ENCODE measurements at places on chromosomes 7 and 10.
A peak's percentile ranks its signal among the peaks of the same experiment; 100 is the strongest.

- no peak for DNase-seq
Observed at GRCh38 chr10:78301891-78302738, 268.5 kb downstream of the RPS24 start.

- no peak for DNase-seq
Observed at GRCh38 chr10:117164592-117165537, 26.8 kb upstream of the VAX1 start.

DNA sequence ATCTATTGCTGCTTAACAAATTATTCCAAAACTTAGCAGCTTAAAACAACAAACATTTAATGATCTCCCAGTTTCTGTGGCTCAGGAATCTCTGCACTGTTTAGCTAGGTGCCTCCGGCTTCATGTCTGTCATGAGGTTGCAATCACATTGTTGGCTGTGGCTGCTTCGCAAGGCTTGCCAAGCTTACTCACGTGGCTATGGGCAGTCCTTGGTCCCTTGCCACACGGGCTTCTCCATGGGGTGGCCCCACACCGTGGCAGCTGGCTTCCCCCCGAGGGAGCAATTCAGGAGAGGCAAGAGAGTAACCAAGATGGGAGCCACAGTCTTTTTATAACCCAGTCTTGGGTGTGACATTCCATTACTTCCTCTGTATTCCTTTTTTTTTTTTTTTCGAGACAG is 67.4 kb downstream of the NEURL1 start:
- no peak for DNase-seq

DNA sequence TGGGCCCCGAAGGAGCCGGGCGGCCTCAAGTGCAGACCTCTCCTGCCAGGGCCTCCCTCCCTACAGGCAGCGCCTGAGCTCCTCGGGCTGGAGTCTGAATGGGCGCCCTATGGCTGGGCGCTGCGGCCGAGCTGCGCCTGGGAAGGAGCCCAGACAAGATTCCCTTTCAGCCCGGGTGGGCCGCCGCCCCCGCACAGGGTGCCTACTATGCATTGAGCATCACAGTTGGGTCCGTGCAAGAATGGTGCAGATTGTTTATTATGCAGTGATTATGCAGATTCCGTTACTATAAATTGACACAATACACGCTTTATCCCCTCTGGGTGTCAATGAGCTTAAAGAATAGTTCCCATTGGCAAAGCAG is 77.2 kb upstream of the PDGFA start:
- no peak for DNase-seq

GRCh38 chr7:5653661-5654060 is 127.8 kb downstream of the RNF216 start:
- DNase-seq, result no peak

- no peak for DNase-seq
Observed at GRCh38 chr10:75191821-75192568, 18.6 kb upstream of the VDAC2 start.

DNA sequence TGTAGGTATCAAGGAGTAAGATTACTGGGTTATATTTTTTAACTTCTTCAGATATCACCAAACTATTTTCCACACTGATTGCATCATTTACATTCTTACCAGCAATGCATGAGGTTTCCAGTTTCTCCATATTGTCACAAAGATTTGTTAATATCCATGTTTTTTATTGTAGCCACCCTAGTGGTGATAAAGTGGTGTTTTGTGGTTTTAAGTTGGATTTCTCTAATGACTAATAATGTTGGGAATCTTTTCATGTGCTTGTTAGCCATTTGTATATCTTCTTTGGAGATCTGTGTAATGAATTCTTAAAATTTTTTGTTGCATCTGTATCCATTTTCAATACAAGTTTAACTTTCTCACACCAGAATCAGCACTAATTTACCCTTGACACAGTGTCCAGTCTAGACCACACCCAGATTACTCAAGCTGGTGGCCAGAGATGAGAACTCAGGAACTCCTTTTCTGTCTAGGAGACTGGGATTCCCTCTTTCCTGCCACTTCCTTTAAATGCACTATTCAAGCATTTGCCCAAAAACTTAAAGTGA is 67.0 kb upstream of the PLXDC2 start:
- DNase-seq, result no peak

DNA sequence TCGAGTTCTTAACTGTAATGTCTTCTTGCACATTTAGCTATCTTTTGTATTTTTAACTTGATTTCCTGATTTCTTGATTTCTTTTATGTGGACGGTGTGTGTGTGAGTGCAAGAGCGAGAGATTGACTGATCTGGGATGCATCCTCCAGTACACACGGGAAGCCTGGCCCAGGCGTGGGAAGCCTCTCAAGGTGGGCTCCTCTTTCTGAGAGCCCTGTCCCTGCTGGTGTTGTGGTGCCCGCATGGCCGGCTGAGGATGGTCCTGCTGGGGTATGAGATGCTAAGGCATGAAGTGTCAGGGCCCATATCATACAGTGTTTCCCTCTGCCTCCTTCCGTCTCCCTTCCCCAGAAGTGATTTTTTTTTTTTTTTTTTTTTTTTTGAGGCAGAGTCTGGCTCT is 130.8 kb upstream of the TCERG1L start:
- no peak for DNase-seq

DNA sequence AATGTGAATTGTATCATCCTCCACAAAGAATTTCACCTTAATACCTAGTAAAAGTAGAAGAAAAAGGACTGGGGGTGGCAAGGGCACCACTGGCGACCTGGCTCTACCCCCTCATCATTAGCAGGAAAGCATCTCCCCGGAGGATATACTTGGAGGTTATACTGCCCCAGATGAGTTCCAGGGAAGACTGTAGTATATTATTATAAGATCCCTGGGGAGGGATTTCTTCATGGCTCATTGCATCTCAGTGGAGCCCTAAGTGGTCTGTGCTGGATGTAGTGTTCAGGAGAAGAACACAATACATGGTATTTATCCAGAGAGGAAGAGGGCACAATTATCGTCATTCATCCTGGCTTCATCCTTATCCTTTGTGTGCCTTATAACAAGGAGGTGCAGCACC is 14.2 kb upstream of the DYNC1I1 start:
- DNase-seq, result no peak

- DNase-seq, result no peak
Observed at GRCh38 chr7:45684910-45685618, 110.9 kb downstream of the ADCY1 start.

- DNase-seq, result no peak
Observed at GRCh38 chr10:120945182-120945581, 94.0 kb downstream of the WDR11 start.

DNA sequence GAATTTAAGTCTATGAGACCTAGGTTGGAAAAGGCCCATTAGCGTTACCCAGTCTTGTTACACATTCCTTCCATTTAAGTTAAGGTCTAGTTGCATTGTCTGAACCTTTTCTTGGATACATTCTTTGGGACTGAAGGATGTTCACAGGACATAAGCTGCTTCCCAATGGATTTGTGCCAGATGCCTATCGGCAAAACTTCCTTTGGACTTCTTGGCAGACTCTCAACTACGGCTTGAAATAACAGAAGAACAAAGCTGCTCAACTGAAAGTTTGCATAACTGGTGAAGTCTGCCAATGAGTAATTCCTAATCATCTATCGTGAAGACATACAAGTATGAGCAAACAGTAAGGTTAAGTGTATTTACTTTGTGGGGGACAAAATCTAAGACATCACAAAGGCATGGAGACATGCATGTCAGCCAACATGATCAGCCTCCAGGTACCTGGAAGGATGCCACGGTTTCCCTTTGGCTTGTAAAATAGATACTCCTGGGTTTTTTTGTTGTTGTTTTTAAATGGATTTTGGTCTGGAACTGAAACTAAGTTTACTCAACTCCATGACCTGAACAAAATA is 35.4 kb downstream of the MALSU1 start:
- DNase-seq, result no peak

GRCh38 chr7:143257501-143257900 is 5.7 kb upstream of the GSTK1 start:
- no peak for DNase-seq

GRCh38 chr10:92891885-92892690 is 43.8 kb downstream of the EXOC6 start:
- no peak for DNase-seq

GRCh38 chr7:22577470-22578001 is 77.5 kb upstream of the STEAP1B start:
- DNase-seq, result no peak

GRCh38 chr7:74355091-74355490 is 65.9 kb downstream of the CLIP2 start:
- no peak for DNase-seq

DNA sequence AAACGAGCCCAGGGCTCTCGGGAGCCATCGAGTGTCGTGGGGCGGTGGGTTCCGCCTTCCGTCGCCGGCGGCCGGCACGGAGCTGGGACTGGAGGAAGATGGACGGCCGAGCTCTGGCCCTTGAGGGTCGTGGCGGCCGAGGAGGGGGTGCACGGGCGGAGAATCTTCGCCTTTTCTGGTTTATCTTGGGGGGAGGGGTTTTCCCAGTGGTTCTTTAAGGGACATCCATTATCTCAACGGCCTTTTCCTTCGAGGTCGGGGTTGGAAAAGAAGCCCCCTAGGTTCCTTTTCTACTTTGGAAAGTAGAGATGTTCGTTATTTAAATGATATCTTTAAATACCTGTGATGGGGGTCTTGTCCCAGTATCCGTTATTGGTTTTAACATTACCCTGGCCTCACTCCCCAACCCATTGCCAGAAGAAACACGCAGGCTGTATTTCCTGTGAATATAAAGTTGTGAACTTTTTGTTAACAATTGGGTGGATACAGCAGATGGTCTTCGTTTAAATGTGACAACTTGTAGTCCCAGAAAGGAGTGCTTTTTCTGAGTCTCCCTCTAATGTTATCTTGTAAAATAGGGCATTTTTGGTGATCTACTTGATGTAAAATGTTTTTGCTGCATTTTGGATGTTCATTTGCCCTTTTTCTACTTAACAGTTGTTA is 765 bp downstream of the CCAR1 start:
- DNase-seq, result no peak

DNA sequence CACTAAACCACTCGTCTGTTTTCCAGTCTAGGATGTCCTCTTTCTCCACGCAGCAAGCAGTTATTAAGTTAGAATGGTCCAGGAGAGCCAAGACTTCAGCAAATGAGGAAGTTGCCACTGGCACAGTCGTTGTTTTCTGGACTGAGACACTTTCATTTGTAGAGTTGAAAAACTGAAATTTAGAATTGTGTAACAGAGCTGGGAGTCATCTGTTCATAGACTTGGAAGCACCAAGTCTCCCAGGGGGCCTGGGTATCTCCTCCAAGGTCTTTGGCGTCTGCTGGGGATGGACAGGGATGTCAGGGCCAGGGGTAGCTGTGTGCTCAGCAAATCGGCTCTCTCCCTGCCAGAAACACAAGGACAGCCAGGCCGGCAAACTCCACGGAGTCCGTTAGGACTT is 208.4 kb downstream of the FANK1 start:
- no peak for DNase-seq

DNA sequence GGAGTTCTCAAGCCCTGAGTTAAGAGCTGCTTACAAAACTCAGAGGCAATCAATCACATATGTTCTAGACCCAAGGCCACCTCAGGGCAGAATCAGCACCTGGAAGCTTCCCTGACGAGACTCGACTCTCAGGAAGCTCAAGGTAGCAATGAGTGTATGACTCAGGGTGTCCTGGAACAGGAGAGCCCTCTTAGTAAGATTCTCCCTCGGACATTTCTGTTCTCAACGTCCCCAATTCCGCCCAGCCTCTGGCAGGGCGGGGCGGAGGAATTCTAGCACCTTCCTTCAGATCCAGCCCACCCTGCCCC is 39.6 kb upstream of the PROSER2 start:
- no peak for DNase-seq

GRCh38 chr10:5933909-5934546 is 43.3 kb downstream of the IL15RA start:
- DNase-seq, result no peak

GRCh38 chr7:140035400-140036223 is 27.1 kb downstream of the PARP12 start:
- no peak for DNase-seq

DNA sequence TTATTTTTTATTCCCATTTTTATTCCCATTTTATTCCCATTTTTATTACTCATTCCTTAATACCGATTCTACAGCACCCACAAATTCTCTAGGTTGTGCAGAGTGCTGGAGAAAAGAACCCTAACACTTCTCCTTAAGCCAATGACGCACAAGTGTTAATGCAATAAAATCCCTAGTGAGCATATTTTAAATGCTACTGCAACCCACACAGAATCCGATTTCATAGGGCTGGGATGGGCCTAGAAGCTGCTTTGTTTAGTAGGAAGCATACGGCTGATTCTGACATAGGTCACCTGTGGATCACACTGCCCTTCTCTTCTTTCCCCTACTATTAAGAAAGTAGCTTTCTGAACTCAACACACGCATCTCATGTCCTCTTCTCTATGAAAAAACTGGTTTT is 45.1 kb upstream of the CABCOCO1 start:
- no peak for DNase-seq

- DNase-seq, result peak; percentile 9
Observed at GRCh38 chr10:60816628-60817397, 38.5 kb downstream of the CDK1 start.

- DNase-seq, result peak; percentile 90
Observed at GRCh38 chr10:119207366-119207666, at the start of gene GRK5. Gene GRK5, plus strand, starts transcription at chr10:119207571. Its CDS starts 347 bp downstream, at chr10:119207918.

DNA sequence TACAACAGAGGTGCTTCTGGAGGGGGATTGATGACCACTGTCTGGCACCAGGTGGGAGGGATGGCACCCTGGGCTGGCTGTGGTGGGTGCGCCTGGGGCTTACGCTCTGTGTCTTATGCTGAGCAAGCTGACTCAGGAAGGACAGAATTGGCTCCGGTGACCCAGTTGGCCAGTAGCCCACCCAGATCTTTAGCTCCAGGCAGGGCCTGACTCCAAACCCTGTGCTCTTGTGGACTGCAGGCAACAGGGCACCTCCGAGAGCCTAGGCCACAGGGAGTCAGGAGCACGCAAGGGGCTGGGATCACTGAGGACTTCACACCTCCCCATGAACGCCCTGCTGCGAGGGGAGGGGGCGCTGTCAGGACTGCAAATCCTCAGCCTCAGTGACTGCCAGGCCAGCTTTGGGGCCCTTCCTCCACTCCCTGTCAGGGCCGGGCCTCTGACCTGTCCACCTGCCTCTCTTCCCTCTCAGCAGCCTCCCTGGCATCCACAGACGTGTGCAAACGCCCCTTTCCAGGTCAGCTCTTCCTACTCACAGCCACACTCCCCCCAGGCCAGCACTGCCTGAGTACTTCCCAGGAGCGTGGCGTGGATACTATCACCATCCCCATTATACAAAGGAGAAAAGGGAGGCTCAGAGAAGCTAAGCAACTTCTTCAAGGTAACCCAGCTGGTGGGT is 118.7 kb downstream of the SLIT1 start:
- DNase-seq, result no peak

GRCh38 chr7:110557-111232 is 81.7 kb upstream of the FAM20C start:
- no peak for DNase-seq

DNA sequence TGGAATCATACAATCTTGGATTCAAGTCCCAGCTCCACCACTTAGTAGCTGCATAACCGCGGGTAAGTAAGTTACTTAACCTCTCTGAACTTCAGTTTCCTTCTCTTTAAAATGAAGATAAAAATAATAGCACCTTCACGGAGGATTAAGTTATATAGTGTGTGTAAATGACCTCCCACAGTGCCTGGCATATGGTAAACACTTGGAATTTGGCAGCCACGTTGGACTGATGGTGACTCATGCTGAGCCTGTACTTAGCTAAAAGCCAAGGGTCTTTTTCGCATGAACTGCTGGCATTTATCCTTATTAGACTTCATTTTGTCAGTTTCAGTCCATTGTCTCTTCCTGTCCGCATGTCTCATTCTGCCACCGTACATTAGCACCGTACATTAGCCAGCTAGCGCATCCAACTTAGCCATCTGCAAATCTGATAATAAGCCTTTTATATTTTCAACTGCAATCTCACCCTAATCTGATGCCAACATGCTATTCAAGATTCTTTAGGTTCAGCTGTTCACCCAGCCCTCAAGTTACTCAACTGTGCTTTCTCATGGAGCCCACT is 11.2 kb downstream of the SLC13A4 start:
- DNase-seq, result no peak

All from activated CD4-positive, CD25-positive, alpha-beta regulatory T cell treated with anti-CD3 and anti-CD28 coated beads, Interleukin-2, amount 50 U/mL, for 16 hours (primary cell).